H7 (cell line): ENCODE measurements at places on chromosomes 6 and 20.

DNA sequence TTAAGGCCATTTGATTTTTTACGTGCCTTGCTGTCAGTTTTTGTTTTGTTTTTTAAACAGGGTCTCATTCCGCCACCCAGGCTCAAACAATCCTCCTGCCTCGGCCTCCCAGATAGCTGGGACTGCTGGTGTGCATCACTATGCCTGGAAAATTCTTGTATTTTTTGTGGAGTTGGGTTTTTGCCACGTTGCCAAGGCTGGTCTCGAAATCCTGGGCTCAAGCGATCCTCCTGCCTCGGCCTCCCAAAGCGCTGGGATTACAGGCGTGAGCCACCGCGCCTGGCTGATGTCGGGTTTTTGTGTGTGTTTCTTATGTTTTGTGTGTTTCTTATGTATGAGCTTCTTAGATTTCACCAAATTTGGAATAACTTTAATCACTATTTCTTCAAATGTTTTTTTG lies 104.8 kb downstream of the TAF4 start:
- DNase-seq = no peak

DNA sequence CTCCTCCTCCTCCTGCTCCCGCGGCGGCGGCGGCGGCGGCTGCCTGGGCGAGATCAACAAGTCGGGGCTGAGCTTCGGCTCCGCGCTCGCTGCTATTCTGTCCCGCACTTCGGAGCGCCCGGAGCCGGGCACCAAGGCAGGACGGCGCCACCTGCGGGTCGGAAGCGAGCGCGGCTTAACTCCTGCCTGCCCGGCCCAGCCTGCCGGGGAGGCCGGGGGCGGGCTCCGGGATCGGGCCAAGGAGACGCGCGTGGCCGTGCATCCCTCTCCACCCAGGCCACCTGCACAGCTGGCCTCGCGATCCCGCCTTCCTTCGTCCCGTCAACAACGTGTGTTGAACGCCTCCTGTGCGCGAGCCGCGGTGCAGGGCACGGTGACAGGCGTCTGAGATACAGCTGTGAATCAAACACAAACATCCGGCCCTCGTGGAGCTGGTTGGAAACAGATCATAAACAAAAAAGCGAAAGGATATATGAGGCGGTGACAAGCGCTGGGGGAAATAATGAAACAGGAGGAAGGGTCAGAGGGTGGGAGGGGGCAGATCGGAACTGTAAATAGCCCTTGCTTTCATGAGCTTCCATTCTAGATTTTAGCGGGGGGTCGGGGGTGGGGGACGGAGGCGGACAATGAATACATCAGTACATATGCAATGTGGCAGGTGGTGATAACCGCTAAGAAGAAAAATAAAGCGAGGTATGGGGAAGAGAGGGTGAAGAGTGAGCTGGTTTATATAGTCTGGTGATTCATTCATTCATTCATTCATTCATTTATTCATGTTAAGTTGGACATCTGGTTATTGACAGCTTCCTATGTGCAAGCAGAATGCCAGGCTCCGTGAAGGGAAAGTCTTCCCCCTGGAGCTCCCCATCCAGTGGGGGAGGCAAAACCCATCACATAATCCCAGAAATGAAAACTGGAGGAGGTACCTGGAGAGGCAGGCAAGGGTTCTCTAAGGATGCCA lies 2.0 kb upstream of the KCNB1 start:
- peak; percentile 94 for DNase-seq

DNA sequence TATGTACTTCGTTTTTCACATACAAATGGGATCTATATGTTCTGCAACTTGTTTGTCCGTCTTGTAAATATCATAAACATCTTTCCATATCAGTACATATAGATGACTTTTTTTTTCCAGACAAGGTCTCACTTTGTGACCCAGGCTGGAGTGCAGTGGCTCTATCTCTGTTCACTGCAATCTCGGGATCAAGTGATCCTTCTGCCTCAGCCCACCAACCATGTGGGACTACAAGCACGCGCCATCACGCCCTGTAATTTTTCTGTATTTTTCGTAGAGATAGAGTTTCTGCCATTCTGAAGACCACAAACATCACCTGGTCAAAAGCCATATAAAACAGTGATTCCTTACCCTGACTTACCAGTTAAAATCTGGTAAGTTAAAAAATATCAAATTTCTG lies 37.7 kb upstream of the SYNCRIP start:
- DNase-seq = no peak

DNA sequence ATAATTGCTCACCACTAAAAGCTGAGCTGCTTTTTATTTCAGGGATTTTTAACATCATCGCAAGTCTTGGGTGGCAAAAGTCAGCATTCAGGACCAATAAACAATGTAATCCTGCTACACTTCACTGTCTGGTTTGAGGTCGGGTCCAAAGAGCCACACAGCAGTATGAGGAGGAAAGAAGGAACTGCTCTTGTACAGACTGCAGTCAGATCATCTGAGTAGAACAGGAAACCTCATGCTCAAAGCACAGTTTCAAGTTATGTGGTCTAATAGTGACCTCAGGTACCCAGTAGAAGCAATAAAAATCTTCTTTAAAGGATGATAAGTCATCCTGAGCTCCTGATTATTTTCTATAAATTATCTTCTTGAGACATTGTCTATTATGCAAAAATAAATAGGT lies 211.4 kb downstream of the FUT9 start:
- DNase-seq = no peak

GRCh38 chr20:36548006-36548315 lies 6.6 kb downstream of the MYL9 start:
- DNase-seq = peak; percentile 85

DNA sequence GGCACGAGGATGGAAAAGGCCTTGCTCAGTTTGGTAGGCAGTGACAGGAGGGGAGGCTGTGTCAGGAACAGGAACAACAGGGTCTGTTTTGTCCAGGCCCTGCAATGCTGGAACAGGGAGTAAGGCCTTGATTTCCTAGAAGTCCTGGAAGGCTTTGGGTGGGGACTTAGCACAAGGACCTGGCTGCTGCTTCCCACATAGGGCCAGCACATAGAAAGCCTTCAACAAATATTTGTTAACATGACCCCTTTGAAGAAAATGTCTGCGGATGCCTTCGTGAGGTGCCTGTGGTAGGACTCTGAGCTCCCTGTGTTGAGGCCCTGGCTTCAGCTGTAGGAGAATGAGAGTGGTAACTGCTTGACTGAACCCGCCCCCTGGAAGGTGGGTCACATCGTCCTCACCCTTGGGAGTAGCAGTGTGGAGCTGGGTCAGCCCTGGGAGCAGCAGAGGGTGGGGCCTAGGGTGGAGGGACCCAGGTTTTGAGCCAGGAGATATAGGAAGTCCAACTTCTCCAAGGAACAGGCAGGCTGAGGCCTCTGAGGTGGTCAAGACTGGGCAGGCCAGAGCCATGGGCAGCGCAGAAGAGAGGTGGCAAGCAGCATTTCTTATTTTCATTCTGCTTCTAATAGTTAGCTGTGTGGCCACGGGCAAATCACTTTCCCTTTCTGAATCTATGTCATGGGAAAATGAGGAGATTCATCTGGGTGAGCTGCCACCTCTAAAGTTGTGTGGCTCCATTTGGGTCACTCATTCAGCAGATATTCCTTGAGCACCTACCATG lies 50.0 kb downstream of the CNBD2 start:
- no peak for DNase-seq
